ENCODE measurements at places on chromosomes 12 and 14.
A peak's percentile ranks its signal among the peaks of the same experiment; 100 is the strongest.

- no peak for DNase-seq
These were observed 134.4 kb upstream of the FGD4 start for GRCh38 chr12:32264961-32265360.

GRCh38 chr14:23425169-23425568 lies 10.3 kb downstream of the MYH7 start:
- no peak for DNase-seq

DNA sequence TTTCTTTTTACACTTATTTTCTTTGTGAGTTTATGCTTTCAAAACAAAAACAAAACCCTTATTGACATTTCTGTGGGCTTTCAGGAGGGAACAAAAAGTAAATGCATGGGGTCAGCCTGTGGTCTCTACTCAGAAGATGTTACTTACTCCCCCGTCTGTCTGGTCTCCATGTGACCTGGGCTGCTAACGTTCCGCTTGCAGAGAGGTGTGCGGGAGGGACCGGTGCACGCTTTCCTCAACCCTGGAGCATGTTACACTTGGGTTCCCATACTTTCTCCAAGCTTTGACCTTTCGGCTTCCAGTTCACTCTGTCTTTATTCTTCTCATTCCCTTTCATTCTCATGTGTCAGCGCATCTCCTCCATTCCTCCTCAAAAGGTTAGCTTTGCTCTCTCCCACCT lies 36.5 kb downstream of the ZC3H14 start:
- DNase-seq = no peak

DNA sequence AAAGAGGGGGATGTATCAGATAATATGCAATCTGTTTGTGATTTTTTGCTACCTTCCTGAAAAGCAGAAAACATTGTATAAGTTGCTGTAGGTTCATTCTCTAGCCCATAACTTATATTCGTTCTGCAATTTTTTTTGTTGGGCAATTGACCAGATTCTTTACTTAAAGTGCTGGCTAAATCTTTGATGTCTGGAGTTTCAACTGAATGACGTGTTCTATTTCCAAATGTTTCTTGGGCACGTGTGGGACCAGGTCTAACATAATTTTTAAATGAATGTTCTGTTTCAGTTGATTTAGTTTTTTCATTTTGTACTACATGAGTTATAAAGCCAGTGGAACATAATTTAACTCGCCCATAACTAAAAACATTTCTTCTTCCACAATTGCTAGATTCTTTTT lies 3.8 kb downstream of the MLH3 start:
- DNase-seq = no peak

GRCh38 chr14:42719391-42719790 lies 1112.7 kb downstream of the LRFN5 start:
- no peak for DNase-seq

- no peak for DNase-seq
These were observed 14.5 kb upstream of the SLC38A2 start for GRCh38 chr12:46386877-46387629.

- DNase-seq = no peak
These were observed 769 bp upstream of the EMP1 start for GRCh38 chr12:13195785-13196129.

DNA sequence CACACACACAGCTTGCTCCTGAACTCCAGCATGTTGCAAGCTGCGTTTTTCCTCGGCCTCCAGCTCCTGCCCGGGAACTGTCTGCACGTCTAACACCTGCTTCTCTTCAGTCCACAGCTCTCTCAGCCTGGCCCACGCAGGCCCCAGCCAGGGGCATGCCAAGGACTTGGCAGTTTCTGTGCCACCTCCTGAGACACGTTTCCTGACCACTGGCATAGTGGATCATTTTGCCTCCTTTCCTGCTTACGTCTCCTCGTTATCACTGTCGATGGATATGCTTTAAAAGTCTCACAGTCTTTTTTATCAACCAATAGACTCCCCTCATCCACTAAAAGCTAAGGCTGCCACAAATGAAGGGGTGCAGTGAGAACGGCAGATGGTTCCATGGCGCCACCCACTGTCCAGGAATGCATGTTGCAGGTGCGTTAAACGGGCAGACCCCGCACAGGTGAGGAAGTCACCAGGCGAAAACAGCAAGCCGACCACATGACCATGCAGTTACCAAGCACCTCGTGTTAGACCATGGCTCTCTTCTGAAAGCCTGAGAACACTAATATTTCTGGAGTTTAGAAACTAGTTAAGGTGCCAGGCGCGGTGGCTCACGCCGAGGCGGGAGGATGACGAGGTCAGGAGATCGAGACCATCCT lies 14.7 kb upstream of the TEAD4 start:
- peak; percentile 47 for DNase-seq

DNA sequence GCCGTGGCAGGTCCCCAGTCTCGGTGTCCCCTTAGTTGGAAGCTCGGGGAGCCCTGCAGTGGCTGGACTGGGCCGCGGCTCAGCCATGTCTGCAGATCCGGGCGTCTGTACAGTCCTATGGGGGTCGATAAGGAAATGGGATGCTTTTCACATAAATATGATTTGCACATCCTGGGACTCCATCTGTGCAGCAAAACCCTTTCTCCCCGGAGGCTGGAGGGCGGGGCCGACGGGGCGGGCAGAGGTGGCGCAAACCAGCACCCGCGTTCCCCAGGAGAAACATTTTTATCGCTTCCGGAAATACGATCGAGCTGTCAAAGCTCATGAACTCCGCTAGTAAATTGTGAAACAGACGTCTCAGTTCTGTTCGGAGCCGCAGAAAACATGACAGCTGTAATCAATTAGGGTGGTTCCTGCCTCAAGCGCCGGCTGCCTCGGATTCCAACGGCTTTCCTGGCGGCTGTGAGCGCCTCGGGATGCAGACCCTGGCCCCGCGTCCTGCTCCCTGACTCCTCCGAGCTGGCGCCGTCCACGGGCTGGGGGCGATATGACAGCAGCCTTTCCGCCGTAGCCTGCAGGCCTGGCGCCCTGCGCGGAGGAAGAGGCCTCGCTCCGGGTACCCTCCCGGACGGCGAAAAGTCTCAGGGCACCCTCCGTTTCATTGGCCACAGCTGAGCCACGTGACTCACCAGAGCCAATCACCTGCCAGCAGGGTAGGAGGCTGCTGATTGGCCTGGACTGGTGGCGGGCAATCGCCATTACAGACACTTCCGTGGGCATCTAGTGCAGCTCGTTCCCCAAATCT lies 23.0 kb downstream of the DIO3 start:
- DNase-seq = no peak

DNA sequence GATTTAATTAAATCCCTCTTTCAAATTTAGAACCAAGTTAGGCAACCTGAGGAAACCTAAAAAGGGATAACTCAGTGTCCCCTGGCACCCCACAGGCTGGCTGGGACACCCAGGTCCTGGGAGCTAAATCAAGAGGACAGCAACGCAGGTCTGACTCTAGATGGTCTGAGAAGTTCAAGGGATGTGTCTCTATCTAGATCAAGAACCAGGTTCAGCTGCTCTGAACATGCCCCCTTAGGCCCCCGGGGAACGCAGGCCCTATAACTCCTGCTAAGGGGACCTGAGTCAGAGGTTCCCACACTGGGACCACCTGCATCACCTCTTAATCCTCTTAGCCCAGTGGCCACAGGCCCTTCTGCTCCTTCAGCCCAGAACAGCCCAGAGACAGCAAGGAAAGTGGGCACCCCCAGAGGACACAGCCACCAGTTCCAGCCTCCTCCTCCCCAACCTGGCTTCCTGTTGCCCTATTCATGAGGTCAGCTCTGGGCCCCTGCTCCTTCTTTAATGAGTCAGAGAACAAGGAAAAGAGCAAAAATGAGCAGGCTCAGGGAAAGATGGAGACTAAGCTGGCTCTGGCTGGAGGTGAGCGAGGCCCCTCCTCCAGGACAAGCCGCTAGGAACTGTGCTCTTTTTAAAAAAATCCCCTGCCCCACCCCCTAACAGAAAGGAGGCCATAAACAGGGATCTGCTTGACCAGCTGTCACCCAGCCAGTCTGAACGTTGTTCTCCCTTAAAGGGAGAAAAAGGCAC lies 10.8 kb downstream of the PITPNM2 start:
- DNase-seq = no peak

- no peak for DNase-seq
These were observed 47.1 kb downstream of the SLC2A13 start for GRCh38 chr12:40058721-40059190.

- no peak for DNase-seq
These were observed 62.4 kb upstream of the PSMC1 start for GRCh38 chr14:90193925-90194324.

- no peak for DNase-seq
These were observed 31.6 kb upstream of the CD69 start for GRCh38 chr12:9792185-9792900.

- no peak for DNase-seq
These were observed 22.3 kb upstream of the PLEKHH1 start for GRCh38 chr14:67510836-67511235.

GRCh38 chr14:60178820-60179219 lies 13.6 kb upstream of the DHRS7 start:
- DNase-seq = no peak

GRCh38 chr12:128078301-128078971 lies 188.5 kb upstream of the TMEM132C start:
- no peak for DNase-seq

DNA sequence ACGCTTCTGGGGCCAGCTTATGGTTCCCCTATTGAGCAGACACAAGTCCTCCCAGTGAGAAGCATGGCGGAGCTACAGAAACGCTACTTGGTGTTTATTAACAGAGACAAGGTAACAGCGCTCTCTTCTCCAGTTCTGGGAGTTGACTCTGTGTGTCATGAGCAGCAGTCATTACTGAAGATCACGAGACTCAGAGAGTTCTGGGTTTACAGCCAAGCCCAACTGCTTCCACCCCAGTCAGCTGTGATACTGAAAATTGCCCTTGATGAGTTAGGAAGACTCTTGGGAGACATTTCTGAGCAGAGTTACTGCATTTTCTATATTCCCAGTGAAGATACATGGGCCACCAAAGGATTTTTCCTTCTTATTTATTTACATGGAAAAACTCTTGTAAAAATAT lies 48.6 kb downstream of the CFAP251 start:
- DNase-seq = no peak

GRCh38 chr12:72010356-72010755 lies 71.7 kb downstream of the TPH2 start:
- no peak for DNase-seq

All from GM12892 (cell line).